Esophagus muscularis mucosa (tissue), 4 donors: ENCODE measurements at places on chromosomes 3 and 15. TPM values are rescaled to one million over a fixed set of nuclear protein-coding genes. Genes with fewer than 3 reads are reported as not detected.

- no peak for DNase-seq
- H3K27me3 ChIP-seq: no peaks in the 10 kb centered on the region
- no peaks in the 10 kb centered on the region for H3K36me3 ChIP-seq
- no peaks in the 10 kb centered on the region for H3K4me1 ChIP-seq
- no peak overlapping the region for H3K27ac ChIP-seq
Measured at GRCh38 chr3:69288161-69288895, 97.6 kb downstream of the FRMD4B start.

GOLGA8G gene
- 0.17 TPM for total RNA-seq

- no peaks in the 10 kb centered on the region for H3K27me3 ChIP-seq
- H3K4me3 ChIP-seq: no peak overlapping the region
- no peak for DNase-seq
- H3K27ac ChIP-seq: no peak overlapping the region
- H3K36me3 ChIP-seq: no peaks in the 10 kb centered on the region
- H3K4me1 ChIP-seq: peaks cover 6% of the 10 kb centered on the region
Measured at GRCh38 chr3:179942553-179943075, 94.1 kb downstream of the PEX5L start.

IL16 gene
- 24.9 TPM for total RNA-seq

DNA sequence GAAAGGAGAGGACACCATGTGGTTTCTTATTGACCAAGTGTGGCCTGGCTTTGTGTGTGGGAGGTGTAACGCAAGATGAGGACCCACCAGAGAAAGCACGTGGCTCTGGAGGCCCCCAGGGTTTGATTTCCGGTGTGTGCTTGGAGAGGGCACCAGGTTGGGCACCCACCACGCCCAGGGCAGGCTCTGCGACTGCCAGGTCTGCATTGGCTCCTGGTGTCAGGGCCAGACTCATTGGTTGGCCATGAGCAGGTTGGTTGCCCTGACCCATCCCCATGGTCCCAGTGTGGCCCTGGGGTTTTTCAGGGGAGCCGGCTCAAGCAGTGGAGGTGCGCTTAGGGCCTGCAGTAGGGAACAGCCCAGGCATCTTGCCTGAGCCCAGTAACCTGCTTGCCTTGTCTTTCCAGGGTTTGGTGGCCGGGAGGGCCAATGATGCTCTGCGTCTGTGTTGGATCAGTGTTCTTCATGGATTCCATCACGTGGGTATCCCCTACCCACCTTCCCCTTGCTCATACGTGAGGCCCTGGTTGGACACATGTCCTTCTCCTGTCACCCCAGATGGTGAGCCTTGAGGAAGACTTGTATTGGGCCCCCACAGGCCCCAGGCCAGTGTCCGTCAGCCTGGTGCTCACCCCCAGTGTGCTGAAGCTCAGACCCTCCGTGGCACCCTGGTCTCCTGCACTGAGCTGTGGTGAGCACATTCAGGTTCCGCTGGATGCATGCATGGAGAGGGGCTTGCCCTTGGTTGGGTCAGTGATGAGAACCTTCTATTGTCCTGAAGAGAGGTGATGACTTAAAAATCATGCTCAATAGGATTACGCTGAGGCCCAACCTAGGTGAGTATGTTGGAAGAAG, 193.9 kb downstream of the UBE3A start:
- H3K27ac ChIP-seq: no peak overlapping the region
- no peak for DNase-seq
- H3K36me3 ChIP-seq: no peaks in the 10 kb centered on the region
- H3K4me1 ChIP-seq: no peaks in the 10 kb centered on the region

CCR9 gene
- not detected for total RNA-seq

DNA sequence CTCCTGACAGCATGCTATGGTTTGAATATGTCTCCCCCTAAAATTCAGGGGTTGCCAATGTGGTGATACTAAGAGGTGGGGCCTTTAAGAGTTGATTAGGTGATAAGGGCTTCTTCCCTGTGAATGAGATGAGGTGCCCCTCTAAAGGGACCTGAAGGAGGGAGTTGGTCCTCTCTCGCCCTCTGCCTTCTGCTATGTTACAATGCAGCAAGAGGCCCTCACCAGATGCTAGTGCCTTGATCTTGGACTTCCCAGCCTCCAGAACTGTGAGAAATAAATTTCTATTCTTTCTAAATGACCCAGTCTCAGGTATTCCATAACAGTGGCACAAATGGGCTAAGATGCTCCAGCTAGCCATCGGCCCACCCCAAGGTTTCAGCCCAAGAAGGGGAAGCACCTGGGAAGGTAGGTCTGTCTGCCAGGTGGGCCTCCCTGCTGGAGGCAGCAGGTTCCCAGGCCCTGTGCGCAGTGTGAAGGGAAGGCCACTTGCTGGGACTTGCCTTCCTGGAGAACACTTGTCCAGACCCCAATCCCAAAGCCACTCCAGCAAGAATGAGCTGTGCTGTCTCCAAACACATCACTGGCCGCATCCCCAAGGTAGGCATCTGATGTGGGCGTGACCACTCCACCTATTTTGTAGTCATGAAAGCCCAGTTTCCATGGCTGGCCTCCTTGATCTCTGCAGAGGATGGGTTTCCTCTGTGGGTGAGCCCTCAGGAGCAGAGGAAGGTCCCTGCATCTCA, 9.0 kb downstream of the TGM4 start:
- no peak overlapping the region for H3K4me3 ChIP-seq
- no peaks in the 10 kb centered on the region for H3K36me3 ChIP-seq
- no peak for DNase-seq
- H3K27ac ChIP-seq: no peak overlapping the region
